ENCODE measurements at places on chromosomes 6 and 20.
A peak's percentile ranks its signal among the peaks of the same experiment; 100 is the strongest.

- DNase-seq = no peak
Observed at GRCh38 chr6:10331334-10331968, 83.4 kb downstream of the TFAP2A start.

- DNase-seq = no peak
Observed at GRCh38 chr6:33177552-33178446, 14.5 kb downstream of the COL11A2 start.

DNA sequence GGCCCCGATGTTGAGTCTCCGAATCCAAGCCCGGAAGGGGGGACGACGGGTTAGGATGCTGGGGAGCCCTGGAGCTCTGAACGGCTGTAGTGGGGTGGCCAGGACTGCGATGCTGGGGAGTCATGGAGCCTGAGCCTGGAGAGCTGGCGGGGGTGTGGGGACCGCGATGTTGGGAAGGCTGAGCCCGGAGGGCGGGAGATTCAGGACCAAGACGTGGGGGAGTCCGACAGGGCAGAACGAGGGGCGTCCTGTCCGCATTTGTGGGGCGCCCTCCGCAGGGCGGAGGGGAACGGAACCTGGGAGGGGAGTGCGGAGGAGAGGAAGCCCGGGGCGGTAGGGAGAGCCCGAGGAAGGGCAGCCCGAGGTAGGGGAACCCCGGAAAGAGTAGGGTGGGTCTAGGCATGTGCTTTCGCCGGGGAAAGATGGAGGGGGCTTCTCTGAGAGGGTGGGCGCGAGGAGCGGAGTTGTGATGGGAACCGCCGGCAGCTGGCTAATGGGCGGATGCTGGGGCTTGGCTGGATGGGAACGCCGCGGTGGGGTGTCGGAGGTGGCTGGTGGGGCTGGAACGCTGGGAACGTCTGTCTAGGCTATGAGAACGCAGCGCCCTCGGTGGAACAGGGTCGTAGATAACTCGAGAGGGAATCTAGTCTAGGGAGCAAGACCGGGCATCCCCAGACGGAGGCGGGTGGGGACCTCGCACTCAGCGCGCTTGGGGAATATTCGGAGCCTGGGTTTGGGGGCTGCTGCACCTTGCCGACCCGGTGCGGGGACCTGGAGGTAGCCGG lies 684 bp downstream of the PAQR8 start:
- peak; percentile 9 for DNase-seq

- DNase-seq = no peak
Observed at GRCh38 chr20:33472868-33473435, 16.9 kb upstream of the CBFA2T2 start.

- DNase-seq = no peak
Observed at GRCh38 chr6:136886091-136886490, 36.0 kb upstream of the SLC35D3 start.

GRCh38 chr6:119250036-119250435 lies 99.5 kb downstream of the MAN1A1 start:
- DNase-seq = no peak

DNA sequence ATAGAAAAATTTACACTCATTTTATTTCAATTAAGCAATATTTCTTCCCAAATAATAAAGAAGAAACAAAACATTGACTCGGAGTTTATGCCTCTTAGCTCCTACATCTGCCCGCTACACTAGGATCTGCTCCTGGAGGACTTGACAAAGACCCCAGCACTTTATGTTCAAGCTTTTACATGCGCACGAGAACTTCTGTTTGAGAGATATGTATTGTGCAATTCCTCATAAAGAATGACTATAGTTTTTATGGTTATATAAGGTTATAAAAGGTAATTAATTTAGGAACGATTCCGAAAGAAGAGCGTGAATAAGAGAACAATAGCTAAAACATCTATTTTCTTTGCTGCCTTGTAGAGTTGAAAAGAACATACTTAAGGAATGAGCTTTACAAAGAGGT lies 12.4 kb upstream of the RALY start:
- DNase-seq = no peak

GRCh38 chr6:148432462-148433195 lies 90.0 kb downstream of the SASH1 start:
- no peak for DNase-seq

- no peak for DNase-seq
Observed at GRCh38 chr6:107730683-107731314, 93.3 kb downstream of the SCML4 start.

DNA sequence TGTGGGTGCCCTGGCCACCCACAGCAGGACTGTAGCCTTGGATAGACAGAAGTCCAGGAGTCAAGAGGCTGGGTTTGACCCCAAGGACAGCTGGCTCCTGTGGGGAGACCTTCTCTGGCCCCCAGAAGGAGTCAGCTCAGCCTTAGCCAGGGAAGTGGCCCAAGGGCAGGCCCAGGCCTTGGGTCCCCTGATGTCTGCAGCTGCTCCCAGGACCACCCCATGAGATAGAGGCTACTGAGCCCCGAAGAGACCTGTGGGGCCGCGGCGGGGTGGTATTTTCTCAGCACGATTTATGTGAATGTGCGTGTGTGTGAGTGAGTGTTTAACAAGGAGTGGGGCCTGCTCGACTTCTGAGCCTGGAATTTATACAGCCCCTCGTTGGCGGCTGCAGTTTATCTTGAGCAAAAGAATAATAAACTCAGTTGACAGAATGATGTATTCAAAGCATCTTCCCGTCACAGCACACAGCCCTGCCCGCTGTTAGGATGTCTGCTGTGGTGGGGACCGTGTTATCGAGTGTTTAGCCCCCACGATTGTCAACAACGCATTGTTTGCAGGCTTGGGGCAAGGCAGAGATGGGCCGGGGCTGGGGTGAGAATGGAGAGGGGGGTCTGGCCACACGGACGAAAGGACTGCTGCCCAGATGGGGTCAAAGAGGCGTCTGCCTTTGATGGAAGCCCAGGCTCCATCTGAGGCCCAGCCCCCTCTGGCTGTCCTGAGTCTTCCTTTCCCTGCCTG lies 163.3 kb downstream of the VEGFA start:
- DNase-seq = peak; percentile 63

GRCh38 chr6:75205776-75206575 lies at the start of gene COL12A1:
Gene COL12A1, minus strand, starts transcription at chr6:75206053. Its CDS starts 3,261 bp downstream, at chr6:75202792.
- peak; percentile 100 for DNase-seq

- no peak for DNase-seq
Observed at GRCh38 chr6:124078169-124078568, 274.5 kb downstream of the NKAIN2 start.

DNA sequence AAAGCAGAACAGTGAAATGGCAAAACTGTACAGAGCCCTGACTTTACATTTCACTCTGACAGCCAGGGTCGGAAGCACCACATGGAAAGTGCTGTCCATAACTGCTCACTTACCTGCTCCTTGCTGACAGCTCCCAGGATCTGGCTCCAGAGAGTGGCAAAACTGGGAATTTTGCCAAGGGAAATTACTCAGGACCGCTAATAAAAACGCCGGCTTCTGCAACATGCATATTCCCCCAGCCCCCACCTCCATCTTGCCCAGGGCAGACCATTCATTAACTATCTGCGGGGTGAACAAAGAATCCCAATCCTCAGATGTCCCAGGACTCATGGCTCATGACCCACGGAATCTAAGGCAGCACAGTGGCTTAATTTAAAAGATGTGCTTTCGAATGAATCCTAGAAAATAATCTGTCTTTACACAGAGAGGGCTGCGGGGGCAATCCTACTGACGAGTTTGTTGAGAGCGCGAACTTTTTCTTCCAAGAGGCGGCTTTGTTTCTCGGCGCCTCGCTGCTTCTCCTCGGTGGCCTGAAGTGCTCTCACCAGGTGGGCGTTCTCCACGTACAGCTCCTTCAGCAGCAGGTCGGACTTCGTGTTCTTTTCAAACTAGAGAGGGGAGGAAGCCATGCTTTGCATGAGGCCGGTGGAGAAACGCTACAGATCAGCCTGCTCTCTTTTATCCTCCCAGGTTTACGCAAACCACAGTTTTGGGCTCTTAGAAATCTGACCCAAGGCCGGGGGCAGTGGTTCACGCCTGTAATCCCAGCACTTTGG lies 45.8 kb downstream of the GINS1 start:
- DNase-seq = peak; percentile 38

DNA sequence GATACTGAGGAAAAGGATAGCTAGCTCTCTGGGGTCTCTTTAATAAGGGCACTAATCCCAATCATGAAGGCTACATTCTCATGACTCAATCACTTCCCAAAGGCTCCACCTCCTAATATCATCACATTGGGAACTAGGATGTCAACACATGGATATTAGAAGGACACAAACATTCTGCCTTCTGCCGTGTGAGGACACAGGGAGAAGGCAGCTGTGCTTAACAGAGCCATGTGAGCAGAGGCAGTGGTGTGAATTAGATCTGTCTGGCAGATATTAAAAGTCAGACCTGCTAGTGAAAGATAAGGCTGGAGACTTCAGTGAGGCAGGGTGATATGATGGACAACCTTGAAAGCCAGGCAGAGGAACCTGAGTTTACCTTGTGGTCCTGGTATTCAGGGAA lies 341.9 kb downstream of the ARHGAP18 start:
- no peak for DNase-seq

DNA sequence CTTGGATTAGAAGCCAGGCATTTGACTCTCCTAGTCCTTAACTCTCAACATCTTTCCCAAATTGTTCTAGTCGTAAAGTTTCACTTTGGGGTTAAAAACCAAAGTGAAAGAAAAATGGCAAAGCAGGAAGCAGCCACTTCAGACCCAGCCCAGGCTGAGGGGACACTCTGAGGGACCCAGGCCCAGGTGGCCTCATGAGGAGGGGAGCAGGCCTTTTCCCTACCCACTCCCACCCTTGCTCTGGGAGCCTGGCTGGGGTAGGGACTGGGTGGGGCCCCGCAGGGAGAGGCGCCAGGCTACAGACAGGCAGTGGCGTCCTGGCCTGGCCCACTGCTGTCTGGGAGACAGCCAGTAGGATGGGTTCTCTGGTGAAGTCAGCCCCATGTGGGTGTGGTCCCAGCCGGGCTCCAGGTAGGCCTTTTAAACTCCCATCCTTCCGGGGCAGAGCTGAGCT lies 68.7 kb upstream of the MYL9 start:
- no peak for DNase-seq

DNA sequence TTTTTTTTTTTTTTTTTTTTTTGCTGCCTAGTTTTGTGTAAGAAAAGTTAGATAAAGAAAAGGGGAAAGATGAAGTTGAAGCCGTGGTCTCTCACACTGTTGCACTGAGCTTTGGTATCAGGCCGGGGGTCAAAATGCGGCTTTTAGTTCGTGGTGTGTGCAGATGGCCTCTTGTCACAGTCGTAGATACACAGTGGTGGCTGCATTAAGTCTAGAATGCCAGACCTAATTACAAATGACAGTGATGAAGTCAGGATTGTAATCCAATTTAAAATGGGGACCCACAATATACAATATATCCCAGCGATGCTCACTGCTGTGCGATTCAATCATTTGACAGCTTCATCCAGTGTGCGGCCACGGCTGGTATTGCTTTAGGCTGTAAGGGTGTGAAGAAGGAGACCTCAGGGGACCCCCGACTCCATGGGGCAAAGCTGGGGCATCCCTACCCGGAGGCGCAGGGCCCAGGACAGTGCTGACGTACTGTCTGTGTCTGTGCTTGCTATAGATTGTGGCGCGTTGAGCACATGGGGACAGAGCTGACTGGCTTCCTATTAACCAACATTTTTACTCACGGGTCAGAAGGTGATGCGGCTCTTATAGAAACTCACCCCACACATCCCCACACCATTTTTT lies 210.0 kb upstream of the SOX4 start:
- DNase-seq = no peak

DNA sequence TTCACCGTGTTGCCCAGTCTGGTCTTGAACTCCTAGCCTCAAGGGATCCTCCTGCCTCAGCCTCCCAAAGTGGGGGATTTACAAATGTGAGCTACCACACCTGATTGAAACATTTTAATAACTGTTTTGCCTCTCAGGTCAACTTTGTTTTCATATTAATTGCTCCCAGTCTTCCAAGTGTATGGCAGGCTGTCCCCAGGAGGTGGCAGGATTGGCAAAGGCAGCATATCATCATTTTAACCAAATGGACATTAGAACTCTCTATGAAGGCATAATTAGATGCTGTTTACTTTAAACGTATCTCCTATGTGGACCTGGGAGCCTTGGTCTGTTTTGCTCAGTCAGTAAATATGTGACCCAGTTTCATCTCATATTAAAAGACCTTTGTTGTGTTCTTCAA lies 59.2 kb upstream of the CSE1L start:
- no peak for DNase-seq

GRCh38 chr20:16215041-16215440 lies 358.2 kb downstream of the KIF16B start:
- no peak for DNase-seq

GRCh38 chr6:24911796-24912382 lies 23.9 kb downstream of the RIPOR2 start:
- no peak for DNase-seq

DNA sequence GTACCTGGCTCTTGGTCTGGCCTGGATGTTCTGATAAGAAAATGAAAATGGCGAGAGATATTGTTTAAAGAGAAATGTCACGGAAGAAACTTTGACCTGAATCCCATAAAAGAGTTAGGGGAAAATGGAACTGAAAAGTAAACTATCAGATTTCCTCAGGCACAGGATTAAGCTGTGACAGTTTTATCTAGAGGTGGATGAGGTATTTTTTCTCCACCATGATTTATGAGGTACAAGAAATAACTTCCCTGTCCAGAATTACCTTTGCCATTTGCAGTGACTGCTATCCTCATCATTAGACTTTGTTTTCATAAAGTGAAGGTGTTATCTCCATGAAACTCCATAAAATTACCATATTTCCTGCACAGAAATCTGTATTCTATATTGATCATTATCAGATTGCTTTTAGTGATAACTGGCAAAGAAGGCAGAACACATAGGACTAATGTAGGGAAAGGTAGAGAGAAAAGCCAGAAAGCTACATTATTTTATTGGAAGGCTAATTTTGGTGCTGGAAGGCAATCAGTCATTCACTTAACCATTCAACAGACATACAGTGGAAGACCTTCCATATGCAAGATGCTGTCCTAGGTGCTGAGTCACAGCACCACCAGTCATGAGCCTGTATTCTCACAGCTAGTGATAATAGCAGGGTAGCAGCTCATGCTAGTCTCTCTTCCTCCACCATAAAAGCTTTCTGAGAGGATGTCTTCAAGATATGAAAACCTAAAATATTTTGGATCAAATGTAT lies 427.3 kb upstream of the CITED2 start:
- peak; percentile 29 for DNase-seq

DNA sequence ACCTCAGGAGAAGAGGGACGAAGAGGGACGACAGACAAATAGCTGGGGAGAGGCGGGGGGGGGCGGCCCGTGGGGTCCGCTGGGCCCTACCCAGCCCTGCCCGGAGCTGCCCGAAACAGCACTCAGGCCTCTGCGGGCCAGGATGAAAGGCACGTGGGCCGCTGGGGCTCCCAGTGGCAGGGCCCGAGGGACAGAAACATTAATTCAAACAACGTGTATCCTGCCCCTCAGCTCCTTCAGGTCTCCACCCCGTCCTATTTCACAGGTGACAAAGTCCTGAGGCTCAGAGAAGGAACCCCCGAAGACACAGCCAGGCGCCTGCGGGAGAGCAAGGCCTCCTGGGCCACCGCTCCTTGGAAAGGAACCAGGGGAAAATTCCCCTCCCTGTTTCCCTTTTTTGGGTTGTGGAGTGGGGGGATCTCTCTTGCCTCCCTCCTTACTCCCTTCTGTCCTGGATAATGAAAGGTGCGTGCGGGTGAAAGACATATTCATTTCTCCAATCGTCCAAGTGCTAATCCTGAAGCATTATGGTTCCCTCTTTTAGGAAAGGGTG lies 93.3 kb downstream of the RNASET2 start:
- no peak for DNase-seq

GRCh38 chr6:34347303-34347702 lies 45.2 kb downstream of the NUDT3 start:
- no peak for DNase-seq

GRCh38 chr20:7399114-7399513 lies 541.1 kb downstream of the HAO1 start:
- DNase-seq = no peak

Measured in fibroblast of skin of right biceps (primary cell).